ENCODE measurements at places on chromosomes 7 and 10. TPM values are rescaled to one million over a fixed set of nuclear protein-coding genes. Genes with fewer than 3 reads are reported as not detected.

DNA sequence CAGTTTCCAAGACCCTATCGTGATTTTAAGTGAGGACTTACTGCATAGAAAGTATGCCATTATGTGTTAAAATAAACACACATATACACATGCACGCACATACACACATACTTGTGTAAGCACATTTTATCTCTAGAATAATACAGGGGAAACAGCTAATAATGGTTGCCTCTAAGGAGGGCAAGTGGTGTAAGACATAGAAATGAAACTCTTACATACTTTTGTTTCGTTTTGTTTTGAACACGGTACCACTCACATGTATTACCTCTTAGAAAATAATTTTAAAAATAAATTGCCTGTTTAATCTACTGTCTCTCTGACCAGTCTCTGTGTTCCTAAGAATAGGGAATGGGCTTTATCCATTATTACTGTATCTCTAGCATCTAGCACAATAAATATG lies 49.2 kb downstream of the HERPUD2 start:
- no peak overlapping the region for H3K27ac ChIP-seq
- no peaks in the 10 kb centered on the region for H3K27me3 ChIP-seq
- H3K4me1 ChIP-seq = peaks cover 18% of the 10 kb centered on the region
- DNase-seq = no peak
- no peaks in the 10 kb centered on the region for H3K36me3 ChIP-seq

DNA sequence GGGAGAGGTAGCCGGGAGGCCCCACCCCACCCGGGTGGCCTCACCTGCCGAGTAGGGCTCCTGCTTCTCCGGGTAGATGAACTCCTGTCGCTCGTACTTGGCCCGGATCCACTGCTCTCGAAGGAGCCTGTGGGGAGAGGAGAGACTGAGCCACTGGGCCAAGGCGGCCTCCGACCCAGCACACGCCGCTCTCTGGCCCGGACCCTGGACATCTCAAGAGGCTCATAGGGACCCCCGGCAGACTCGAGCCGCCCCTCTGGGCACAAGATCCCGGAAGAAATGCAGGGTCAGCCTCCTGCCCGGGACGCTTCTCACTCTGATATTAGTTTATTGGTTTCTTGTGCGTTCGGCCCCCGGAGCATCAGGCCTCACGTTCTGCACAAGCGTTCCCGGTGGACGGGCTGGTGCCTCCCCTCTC lies 34.5 kb downstream of the ADAP1 start:
- H3K4me3 ChIP-seq = no peak overlapping the region
- H3K4me1 ChIP-seq = peaks cover 19% of the 10 kb centered on the region
- H3K27me3 ChIP-seq = no peaks in the 10 kb centered on the region
- no peak overlapping the region for H3K27ac ChIP-seq
- no peak for DNase-seq
- no peaks in the 10 kb centered on the region for H3K36me3 ChIP-seq

DNA sequence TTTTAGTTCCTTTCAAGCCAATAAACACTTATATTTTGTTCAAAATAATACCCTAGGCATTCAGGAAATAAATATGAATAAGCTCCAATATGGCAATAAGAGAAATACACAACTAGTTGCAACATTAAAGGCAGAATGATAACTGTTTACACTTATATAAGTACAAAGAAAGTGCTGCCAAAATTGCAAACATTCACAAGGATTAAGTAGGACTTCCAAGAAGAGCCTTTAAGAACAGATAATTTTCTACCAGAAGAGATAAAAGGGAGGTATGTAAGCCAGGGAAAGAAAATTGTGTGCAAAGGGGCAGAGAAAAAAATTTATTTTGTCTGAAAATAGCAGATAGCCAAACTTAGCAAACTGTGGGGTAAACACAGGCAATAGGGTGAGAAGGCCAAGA lies 83.8 kb downstream of the CTNNA3 start:
- peaks cover 24% of the 10 kb centered on the region for H3K4me1 ChIP-seq
- no peak overlapping the region for H3K27ac ChIP-seq
- H3K36me3 ChIP-seq = no peaks in the 10 kb centered on the region
- H3K4me3 ChIP-seq = no peak overlapping the region

- H3K4me1 ChIP-seq = no peaks in the 10 kb centered on the region
- DNase-seq = no peak
- H3K4me3 ChIP-seq = no peak overlapping the region
- no peaks in the 10 kb centered on the region for H3K27me3 ChIP-seq
Measured at GRCh38 chr10:132420981-132421846, 24.2 kb downstream of the PWWP2B start.

- H3K27ac ChIP-seq = no peak overlapping the region
- H3K27me3 ChIP-seq = no peaks in the 10 kb centered on the region
- DNase-seq = no peak
- no peaks in the 10 kb centered on the region for H3K36me3 ChIP-seq
- no peaks in the 10 kb centered on the region for H3K4me1 ChIP-seq
Measured at GRCh38 chr10:20257422-20257821, 441.2 kb downstream of the PLXDC2 start.

DNA sequence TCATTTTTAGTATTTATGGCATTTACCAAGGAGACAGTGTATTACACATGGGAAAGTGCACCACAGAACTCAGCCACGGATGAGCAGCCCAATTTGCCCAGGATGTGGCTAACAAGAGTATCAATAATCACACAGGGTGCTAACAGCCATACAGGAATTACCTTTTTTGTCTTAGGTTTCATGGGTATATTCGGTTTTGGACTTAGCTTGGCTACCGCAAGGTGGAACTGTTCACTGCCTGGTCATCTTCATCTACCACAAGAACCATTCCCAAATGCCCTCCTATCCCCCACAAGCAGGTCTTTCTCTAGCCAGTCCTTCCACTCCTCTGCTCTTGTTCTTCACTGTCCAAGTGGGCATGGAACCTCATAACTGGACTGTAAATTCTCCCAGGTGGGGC lies 6.0 kb downstream of the PDLIM1 start:
- no peak for DNase-seq
- H3K27ac ChIP-seq = no peak overlapping the region
- no peak overlapping the region for H3K4me3 ChIP-seq
- no peaks in the 10 kb centered on the region for H3K36me3 ChIP-seq
- H3K27me3 ChIP-seq = no peaks in the 10 kb centered on the region

DNA sequence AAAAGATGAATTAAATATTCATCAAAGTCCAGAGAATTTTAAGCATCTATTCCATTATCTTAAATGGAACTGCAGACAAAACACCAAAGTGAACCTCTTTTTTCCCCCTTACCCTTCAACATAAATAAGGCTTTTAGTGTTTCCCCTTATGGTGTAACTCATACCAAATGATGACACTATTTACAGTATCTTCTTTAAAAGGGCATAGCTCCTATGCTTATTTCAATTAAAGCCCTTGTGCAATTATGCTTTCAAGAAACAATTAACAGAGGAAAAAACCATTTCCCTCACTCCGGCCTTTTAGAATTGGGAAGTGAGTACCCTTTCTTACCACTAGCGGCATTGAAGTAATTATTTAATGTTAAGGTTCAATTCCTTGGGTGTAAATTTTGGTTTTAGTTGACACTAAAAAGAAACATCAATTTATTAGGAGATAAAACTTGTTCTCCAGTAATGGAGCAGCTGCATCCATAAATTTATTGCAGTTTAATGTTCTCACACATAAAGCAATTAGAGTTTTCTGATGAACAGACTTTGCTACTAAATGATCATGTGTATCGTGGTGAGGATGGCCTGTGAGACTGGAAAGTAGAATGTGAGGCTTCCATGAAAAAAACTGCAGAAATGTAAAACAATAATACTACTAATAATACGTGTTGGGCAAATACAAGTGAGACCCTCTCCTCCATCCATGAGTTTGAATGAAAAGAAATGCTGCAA lies 661.3 kb downstream of the PARD3 start:
- H3K27me3 ChIP-seq = no peaks in the 10 kb centered on the region
- no peaks in the 10 kb centered on the region for H3K4me1 ChIP-seq
- H3K4me3 ChIP-seq = no peak overlapping the region
- no peak for DNase-seq

Gene PTTG1IP2
- total RNA-seq = not detected

DNA sequence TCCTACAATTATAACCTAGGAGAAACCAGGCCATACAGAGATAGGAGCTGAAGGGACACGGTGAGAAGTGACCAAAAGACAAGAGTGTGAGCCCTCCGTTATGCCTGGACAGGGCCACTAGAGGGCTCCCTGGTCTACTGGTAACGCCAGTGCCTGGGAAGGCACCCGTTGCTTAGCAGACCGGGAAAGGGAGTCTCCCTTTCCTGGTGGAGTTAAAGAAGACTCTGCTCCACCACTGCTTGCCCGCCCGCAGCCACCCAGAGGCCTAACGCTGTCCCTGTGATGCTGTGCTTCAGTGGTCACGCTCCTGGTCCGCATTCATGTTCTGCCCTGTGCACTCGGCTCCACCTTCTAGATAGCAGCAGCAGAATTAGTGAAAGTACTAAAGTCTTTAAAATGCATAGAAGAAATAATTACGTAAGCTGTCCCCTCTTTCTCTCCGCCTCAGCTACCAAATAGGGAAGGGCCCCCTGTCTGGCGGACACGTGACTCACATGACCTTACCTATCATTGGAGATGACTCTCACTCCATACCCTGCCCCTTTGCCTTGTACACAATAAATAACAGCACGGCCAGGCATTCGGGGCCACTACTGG lies 34.8 kb downstream of the GRID2IP start:
- peak overlapping the region; percentile 64 for H3K4me3 ChIP-seq
- no peaks in the 10 kb centered on the region for H3K4me1 ChIP-seq
- no peaks in the 10 kb centered on the region for H3K36me3 ChIP-seq
- peak; percentile 42 for DNase-seq
- H3K27ac ChIP-seq = no peak overlapping the region

Gene PNLIPRP1
- total RNA-seq = not detected

GRCh38 chr10:104122225-104123107 lies 495 bp downstream of the SFR1 start:
- no peak for DNase-seq
- H3K4me3 ChIP-seq = peak overlapping the region; percentile 68
- H3K27me3 ChIP-seq = no peaks in the 10 kb centered on the region
- H3K4me1 ChIP-seq = peaks cover 13% of the 10 kb centered on the region
- no peaks in the 10 kb centered on the region for H3K36me3 ChIP-seq
